ENCODE measurements at places on chromosomes 4 and X.

- no peak for DNase-seq
These were observed 467.7 kb downstream of the IL15 start for GRCh38 chr4:142104041-142104440.

- DNase-seq = no peak
These were observed 199.5 kb upstream of the UGT8 start for GRCh38 chr4:114399105-114399504.

DNA sequence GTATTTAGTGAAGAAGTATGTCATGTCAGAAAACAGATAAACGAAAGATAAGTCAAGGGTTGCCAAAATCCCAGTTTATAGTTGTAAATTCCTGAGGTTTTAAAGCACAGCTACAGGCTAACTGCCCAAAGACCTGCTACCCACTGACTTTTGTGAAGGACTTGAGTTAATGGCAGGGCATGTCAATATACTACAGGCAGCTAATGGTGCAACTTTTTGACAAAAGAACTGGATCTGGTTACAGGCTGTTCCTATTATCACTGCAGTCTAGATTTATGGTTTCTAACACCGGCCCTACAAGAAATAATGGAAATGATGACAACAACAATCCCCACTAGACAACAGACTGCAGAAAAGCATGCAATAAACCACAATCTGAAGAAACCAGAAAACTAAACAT, 6.4 kb downstream of the SCML2 start:
- DNase-seq = no peak

GRCh38 chrX:41522671-41523070, 75.5 kb downstream of the NYX start:
- no peak for DNase-seq

DNA sequence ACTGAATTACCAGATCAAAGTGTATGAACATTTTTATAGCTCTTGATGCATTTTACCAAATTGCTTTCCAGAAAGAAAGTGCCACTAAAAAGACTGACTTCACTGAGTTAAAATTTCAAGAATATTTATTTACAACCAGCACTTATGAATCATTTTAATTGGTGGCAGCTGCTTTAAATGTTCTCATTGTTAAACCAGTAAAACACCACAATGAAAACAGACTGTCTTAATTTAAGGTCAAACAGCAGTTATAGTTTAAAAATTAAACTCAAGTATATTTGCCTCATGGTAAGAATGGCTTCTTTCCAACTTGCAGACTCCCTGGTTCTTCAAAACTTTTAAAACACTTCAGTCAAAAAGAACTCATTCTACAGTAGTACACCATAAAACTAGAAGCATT, 36.9 kb downstream of the AMMECR1 start:
- DNase-seq = no peak
